ENCODE measurements at places on chromosomes 3 and 15. TPM values are rescaled to one million over a fixed set of nuclear protein-coding genes. Genes with fewer than 3 reads are reported as not detected.

PFN2 gene
- 80.6 TPM for total RNA-seq

DNA sequence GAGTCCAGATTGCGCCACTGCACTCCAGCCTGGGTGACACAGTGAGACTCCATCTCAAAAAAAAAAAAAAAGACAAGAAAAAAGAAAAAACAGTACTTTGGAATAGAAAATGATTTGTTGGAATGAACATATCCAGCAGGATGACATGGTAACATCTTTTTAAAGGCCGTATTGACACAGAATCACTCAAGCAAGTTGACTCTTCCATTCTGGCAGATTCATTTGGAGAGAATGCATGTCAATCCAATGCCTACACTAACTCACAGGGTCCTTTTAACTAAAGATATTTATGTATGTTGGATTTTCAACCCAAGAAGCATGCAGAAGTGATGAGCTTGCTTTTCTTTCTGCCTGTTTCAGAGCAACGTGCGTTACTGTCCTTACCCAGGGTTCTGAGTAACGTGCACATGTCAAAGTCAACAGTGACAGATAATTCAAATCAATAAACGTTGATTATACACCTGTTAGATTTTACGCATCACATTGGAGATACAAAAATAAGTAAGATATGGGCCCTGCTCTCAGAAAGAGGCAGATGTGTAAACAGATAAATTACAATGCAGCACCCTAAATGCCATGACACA lies 77.1 kb upstream of the FNDC3B start:
- no peak for ATAC-seq

DNA sequence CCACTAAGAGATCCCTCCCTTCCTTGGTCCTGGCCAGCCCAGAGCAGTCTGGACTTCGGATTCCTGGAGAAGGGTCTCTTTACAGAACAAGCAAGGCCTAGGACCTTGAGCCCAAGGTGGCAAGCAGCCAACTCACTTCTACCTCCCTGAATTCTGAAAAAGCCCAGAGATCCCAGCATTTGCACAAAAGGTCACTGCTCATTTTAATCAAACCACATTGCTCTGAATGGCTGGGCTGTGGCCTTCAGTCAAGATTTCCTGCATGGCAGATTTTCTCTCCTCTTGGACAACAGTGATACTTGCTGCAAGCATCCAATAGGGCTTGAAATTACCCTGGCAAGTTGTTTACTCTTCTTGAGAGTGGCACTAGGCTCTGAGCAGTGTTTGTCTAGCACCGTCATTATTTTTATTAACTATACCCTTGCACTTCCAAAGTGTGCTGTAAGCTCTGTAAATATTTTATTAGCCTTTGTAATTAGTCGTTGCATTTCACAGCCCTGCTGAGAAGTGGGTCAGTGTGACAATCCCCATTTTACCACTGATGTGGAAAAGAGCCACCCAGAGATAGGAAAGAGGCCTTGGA lies 274.7 kb upstream of the CTNNB1 start:
- no peak for ATAC-seq

AGBL1 gene
- total RNA-seq, result not detected

LCTL gene
- not detected for total RNA-seq

- ATAC-seq, result no peak
Measured at GRCh38 chr3:81197386-81197785, 564.1 kb downstream of the GBE1 start.

DNA sequence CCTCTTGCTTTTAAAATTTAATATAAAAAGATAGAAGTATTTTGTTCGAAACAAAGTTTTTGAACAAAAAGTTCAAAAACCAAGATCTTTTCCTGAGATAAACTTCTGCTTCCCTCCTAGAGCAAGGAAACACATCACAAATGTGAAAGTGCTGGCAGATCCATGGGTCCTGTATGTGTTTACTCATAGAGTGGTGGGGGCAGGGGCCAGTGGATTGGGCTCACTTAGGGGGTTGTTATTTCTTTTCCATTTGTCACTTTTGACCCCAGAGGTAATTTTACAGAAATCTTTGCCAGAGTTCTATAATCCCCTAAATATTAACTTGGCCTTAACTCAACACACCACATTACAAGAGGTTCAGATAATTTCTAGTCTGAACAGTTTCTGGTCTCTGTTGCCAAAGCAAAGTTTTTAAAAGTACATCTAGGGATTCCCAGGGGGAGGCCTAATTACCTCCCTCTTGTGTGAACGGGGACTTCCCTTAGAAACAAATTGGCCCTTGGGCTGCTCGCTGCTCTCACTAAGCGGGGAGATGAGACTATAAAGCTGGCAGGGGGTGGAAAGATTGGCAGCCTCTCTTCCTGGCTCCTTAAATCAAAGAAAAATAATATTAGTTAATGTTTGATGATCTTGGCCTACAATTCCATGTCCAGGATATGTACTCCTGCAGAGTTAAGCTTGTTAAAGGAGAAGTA lies 66.8 kb upstream of the PTX3 start:
- no peak for ATAC-seq

DNA sequence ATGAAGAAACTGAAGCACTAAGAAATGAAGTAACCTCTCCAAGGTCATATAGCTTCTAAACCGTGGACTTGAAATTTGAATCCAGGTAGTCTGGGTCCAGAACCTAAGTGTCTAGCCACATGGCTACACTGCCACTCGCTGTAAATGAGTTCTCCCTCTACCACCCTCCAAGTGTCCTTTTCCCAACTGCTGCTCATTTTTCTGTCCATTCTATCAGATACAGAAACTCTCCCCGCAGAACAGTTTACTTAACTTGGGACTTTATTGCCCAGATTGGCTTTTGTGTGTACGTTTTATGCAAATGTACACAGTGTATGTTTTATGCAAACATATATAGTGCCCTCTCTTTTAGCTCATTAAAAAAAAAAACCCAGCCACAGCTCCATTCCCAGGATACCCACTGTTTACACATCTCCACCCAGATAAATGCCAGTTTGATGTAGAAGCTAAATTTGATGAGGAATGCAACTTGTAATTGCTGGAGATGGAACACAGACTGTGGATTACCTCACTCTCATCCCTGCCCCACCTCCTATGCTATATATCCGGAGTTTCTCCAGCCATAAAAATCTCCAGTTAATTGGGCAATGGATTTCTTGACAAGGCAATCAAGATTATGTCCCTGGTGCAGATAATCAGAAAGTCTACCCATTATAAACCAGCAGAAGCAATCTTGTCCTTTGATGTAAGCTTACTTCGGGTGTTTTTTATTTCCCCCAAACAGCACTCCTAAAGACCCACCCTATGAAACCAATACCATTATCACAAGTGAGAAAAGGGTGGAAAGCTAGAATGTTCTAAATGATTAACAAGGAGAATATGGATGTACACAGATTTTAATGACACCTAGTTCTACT lies 42.0 kb downstream of the THBS1 start:
- no peak for ATAC-seq

P2RY14 gene
- 90.5 TPM for total RNA-seq

PRICKLE2 gene
- 109 TPM for total RNA-seq

GOLGA8J gene
- not detected for total RNA-seq

TNNC1 gene
- total RNA-seq, result 2.4 TPM

ARHGEF26 gene
- 154 TPM for total RNA-seq

FSD2 gene
- not detected for total RNA-seq

FOXL2NB gene
- total RNA-seq, result not detected

DNA sequence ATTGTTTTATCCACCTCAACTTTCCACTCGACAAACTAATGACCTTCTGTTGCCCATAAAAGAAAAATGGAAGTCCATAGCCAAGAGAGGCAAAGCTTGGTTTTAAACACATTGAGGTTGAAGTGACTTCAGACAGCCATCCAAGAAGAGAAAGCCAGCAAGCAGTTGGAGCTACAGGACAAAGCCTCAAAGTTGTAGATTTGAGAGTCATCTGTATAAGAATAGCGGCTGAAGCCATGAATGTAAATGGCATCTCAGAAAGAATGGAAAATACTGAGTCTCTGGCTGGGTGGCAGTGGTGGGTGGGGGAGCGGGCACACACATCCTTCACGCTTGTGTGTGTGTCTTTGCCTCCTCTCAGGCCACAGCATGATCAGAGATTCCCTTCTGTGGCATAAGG lies 124.1 kb upstream of the CHRM5 start:
- ATAC-seq, result no peak

- ATAC-seq, result no peak
Measured at GRCh38 chr15:33104212-33104611, 90.3 kb downstream of the FMN1 start.

DNA sequence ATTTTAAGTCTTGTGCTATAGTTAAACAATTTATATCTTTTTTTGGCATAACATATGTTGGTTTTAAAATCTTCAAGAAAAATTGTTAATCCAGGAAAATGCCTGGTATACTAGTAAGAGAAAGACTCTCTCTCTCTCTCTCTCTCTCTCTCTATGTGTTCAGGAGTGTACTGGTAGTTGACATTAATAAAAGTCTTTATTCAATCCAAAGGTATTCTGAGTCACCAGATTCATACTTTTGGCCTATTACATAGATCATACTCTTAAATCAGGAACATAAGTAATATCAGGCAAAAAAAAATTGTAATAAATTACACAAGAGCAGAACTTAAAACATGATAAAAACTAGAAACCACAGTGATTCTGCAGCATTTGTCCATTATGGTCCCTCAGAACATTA lies 70.2 kb downstream of the TFG start:
- ATAC-seq, result no peak

GRCh38 chr3:121997372-121997771 lies 24.7 kb downstream of the ILDR1 start:
- ATAC-seq, result no peak

DNA sequence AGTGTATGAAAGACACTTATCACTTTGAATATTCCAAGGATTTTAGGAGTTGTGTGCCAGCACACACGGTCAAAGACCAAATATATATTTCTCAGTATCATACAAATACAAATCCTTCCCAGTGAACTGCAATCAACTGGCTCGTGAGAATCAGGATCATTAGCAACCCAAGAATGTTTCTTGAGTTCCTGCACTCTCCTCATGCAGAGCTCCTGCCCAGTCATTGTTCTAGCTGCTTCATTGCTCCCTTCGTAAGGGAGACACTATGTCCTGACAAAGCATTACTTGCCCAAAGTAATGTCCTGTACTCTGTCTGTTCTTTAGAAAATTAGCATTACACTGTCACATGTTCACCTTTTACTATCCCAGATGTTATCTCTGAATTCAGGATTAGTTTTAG lies 92.0 kb upstream of the SLC4A7 start:
- no peak for ATAC-seq

GRCh38 chr15:38005953-38006808 lies 71.7 kb downstream of the TMCO5A start:
- no peak for ATAC-seq

- ATAC-seq, result no peak
Measured at GRCh38 chr3:78338405-78338804, 1298.5 kb downstream of the ROBO2 start.

DNA sequence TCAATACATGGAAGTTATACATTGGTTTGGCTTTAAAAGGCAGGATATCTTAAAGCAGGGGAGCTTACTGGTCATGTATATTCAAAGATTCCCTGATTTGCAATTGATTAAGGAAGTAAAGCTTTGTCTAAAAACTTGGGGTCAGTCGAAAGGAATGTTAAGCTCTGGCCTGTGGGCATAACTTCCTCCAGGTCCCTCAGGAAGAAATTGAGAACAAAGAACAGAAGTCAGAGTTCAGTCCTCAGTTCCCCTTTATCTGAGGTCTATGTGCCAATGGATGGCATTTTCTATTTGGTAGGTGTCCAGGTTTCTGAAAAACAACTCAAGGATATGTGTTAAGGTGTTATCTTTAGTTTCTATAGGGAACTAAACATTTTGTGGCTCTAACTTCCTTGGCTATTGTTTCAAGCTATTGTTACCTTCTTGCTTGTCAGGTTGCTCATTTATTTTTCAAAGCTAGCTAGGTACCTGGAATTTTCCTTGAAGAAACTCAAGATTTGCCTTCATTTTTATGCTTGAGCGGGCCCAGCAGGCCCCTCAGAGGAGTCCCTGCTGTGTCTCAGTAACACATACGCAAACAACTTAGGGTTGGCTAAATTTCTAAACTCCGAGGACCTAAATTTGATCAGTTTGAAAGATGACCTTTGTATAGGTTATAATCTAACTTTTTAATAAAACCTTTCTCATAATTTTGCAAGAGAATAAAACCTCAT lies 135.0 kb upstream of the UBE2E2 start:
- ATAC-seq, result no peak

ABI3BP gene
- 109 TPM for total RNA-seq

PTH1R gene
- total RNA-seq, result 14.9 TPM

DZIP1L gene
- 13.2 TPM for total RNA-seq

DNA sequence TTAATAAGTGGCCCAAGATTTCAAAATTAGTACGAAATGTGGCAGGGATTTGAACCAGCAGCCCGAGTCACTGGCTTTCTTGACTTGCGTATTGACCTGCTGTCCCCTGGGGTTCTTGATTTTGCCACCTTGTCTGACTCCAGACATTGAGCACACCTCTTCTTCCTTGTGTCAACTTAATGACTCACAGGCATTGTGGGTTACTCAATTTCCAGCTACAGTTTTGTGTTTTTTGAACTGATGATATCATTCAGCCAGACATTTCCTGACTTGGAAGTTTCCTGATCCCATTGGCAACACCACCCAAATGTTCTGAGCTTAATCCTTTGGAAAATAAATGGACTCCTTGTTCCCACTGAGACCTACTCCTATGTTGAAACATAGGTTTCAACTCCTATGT lies 64.2 kb downstream of the MOBP start:
- peak; percentile 74 for ATAC-seq

DNA sequence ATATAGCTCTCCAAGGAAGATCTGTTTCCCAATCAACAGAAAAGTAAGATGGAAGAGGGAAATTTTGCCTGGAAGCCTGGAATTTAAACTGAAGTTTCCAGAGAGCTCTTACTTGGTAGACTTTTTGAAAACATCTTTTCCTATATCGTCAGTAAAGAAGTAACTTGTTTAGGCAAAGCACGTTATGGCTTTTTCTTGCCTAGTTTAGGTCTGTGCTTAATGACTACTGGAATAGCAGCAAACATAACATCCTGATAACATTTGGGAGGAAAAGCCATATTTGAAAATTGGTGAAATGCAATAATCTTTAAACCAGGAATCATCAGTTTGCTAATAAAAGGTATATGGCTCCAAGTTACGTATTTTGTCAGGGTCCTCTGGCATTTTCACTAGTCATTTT lies 160.4 kb upstream of the CGNL1 start:
- no peak for ATAC-seq

LYZL4 gene
- not detected for total RNA-seq

GOLGA8O gene
- total RNA-seq, result not detected
